Prostate gland (tissue), 2 donors: ENCODE measurements at places on chromosomes 5 and 9. TPM values are rescaled to one million over a fixed set of nuclear protein-coding genes. Genes with fewer than 3 reads are reported as not detected.

TSLP gene
- 1.0 TPM for total RNA-seq

LCN15 gene
- 0.40 TPM for total RNA-seq

NUTM2G gene
- total RNA-seq = not detected

ADAMTS19 gene
- total RNA-seq = 1.3 TPM

PFN3 gene
- not detected for total RNA-seq

S100Z gene
- total RNA-seq = 1.7 TPM
